CD4-positive, alpha-beta T cell (primary cell): ENCODE measurements at places on chromosomes 2 and 18.
A peak's percentile ranks its signal among the peaks of the same experiment; 100 is the strongest.

DNA sequence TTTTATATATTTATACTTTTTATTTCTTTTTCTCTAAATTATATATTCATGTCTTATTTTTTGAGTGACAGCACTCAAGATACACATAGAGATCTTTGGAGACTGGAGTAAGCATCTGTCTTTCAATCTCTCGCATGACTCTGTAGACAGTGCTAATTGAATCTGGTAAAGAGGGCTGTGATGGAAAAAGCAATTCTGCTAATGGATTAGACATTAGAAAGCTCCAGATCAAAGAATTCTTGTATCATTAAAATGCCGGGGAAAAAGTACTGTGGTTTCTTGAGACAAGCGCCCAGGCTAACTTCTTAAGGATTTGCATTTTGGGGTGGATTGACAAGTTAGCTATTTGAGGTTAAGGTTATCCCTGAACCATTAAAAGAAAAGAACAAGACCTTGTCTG, 383.1 kb upstream of the TNP1 start:
- no peak overlapping the region for H3K4me3 ChIP-seq
- H3K36me3 ChIP-seq: no peaks in the 10 kb centered on the region
- no peak for DNase-seq
- H3K4me1 ChIP-seq: no peaks in the 10 kb centered on the region
- H3K27me3 ChIP-seq: no peaks in the 10 kb centered on the region
- H3K27ac ChIP-seq: no peak overlapping the region

- H3K4me3 ChIP-seq: no peak overlapping the region
- H3K27ac ChIP-seq: peak overlapping the region; percentile 41
- H3K27me3 ChIP-seq: no peaks in the 10 kb centered on the region
- no peak for DNase-seq
- H3K4me1 ChIP-seq: peaks cover 61% of the 10 kb centered on the region
These were observed 5.0 kb upstream of the TET3 start for GRCh38 chr2:73979686-73980085.

DNA sequence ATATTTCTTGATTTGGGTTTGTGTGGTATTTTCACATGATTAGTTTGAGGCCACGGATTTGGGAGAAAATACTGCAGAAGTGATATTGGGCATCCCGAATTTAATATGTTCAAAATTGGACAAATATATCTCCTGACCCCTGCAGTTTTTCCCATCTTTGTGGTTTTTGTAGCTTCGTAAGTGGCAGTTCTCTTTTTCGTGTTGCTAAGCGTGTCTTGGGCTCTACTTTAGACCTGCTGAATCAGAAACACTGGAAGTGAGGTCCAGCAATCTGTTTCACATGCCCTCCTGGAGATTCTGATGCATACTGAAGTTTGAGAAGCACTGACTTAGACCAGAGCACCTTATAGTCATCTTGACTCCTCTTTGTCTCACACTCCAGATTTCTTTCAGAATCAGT, 98.3 kb downstream of the EPB41L5 start:
- no peak overlapping the region for H3K27ac ChIP-seq
- H3K36me3 ChIP-seq: no peaks in the 10 kb centered on the region
- H3K4me1 ChIP-seq: no peaks in the 10 kb centered on the region
- no peak for DNase-seq
- H3K4me3 ChIP-seq: no peak overlapping the region

DNA sequence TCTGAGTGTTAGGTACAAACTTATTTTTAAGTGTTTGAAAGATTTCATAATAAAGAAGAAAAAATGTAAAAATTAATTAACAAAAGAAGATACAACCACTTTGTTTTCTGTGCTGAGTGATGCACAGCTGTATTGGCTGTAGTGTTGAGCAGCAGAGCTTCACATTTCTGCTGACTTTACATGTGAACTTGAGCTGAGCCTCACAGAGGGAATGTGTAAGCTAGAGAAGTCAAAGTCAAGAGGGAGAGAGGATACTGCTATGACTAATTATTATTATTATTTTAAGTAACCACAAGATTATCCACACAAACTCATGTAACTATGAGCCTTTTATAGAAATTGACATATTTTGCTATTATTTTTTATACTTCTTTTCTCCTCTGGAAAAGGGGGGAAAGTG, 159.1 kb upstream of the ZSWIM2 start:
- DNase-seq: no peak
- no peaks in the 10 kb centered on the region for H3K36me3 ChIP-seq
- H3K4me3 ChIP-seq: no peak overlapping the region

DNA sequence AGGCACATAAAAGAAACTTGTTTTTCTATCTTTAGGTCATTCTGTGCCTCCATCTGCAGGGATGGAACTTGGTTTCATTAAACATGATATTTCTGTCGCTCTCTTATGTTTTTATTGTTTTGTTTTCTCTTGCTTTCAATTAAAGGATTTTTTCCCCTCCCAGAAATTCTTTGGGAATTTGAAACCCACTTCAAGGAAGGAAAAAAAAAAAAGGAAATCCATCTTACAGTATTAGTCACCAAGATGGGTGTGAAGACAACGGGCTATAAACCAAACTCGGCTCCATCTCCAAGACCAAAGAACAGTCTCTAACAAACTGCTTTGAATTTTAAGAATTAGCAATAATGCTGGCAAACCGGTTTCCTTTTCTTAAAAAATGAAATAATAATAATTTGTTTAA, 244.1 kb downstream of the BCL11A start:
- no peak overlapping the region for H3K27ac ChIP-seq
- no peak for DNase-seq
- H3K4me3 ChIP-seq: no peak overlapping the region
- no peaks in the 10 kb centered on the region for H3K36me3 ChIP-seq
- no peaks in the 10 kb centered on the region for H3K27me3 ChIP-seq

DNA sequence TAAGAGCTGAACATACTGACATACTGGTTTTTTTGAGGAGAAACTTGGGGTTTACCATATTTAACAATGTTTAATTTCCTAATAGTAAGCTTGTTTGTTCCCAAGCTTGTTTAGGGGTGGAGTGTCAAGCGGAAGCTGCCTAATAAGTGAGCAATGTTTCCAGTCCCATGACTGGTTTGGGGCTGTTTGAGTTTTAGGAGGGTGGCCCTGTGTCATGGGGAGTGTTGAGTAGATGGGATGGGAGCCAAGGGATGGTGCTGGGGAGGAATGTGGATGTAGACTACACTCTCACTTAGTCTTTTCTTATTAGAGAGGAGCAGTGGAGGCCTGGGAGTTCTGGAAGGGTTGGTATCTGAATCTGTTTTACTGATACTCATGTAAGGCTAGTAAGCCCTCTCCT, 128.5 kb downstream of the TANC1 start:
- no peaks in the 10 kb centered on the region for H3K27me3 ChIP-seq
- no peaks in the 10 kb centered on the region for H3K36me3 ChIP-seq
- DNase-seq: no peak
- no peak overlapping the region for H3K27ac ChIP-seq
- H3K4me3 ChIP-seq: no peak overlapping the region
- peaks cover 20% of the 10 kb centered on the region for H3K4me1 ChIP-seq

- H3K4me1 ChIP-seq: no peaks in the 10 kb centered on the region
- H3K4me3 ChIP-seq: no peak overlapping the region
- peaks cover 35% of the 10 kb centered on the region for H3K36me3 ChIP-seq
- no peak for DNase-seq
- no peak overlapping the region for H3K27ac ChIP-seq
These were observed 53.1 kb downstream of the TTC27 start for GRCh38 chr2:32680942-32681341.

DNA sequence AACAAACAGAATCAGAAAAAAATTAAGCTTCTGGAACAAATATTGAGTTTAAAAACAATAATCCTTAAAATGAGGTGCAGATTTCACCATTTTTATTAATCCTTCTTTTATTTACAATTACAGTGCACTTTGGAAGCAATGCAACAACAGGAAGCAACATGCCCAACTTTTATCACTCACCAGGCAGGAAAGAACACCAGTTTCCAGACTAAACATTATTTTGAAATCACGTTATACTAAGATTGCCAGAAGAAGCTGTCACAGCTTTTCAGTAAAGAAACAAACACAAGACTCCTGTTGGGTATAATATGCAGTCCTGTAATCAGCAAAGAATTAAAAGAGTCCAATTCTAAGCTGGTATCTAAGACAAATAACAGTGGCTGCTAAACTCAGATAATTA, 137.9 kb upstream of the ZC3H15 start:
- H3K4me1 ChIP-seq: no peaks in the 10 kb centered on the region
- H3K27ac ChIP-seq: no peak overlapping the region
- no peak for DNase-seq
- no peaks in the 10 kb centered on the region for H3K27me3 ChIP-seq

- H3K27me3 ChIP-seq: no peaks in the 10 kb centered on the region
- no peak for DNase-seq
These were observed 135.4 kb downstream of the PTH2R start for GRCh38 chr2:208541989-208542464.

GRCh38 chr2:234457421-234457820, 39.5 kb downstream of the ARL4C start:
- no peak overlapping the region for H3K27ac ChIP-seq
- H3K4me1 ChIP-seq: peaks cover 57% of the 10 kb centered on the region
- H3K4me3 ChIP-seq: no peak overlapping the region
- no peak for DNase-seq
- no peaks in the 10 kb centered on the region for H3K27me3 ChIP-seq

DNA sequence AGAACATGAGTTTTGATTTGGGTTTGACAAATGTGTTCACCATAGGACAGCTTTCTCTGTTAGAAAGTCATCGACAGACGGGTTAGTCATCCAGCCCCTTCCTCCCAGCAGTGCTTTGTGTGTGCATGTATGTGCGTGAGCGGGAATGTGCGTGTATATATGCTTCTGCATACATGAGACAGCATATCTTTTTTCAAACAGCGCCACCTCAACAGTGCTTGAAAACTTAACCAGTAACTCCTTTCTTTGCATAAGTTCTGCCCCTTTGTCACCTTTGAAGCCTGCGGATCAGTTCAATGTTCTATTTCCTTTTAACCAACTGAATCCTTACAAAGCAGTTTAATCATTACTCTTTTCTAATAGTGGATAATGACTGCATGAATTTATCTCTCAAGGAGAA, 351.4 kb downstream of the LPIN1 start:
- no peaks in the 10 kb centered on the region for H3K27me3 ChIP-seq
- no peaks in the 10 kb centered on the region for H3K4me1 ChIP-seq
- no peak overlapping the region for H3K27ac ChIP-seq

- H3K27ac ChIP-seq: peak overlapping the region; percentile 20
- peaks cover 54% of the 10 kb centered on the region for H3K36me3 ChIP-seq
- no peaks in the 10 kb centered on the region for H3K27me3 ChIP-seq
- H3K4me3 ChIP-seq: no peak overlapping the region
- peaks cover 46% of the 10 kb centered on the region for H3K4me1 ChIP-seq
- no peak for DNase-seq
These were observed 29.8 kb downstream of the CDC42EP3 start for GRCh38 chr2:37641582-37642171.

GRCh38 chr2:214006601-214007000, 404.3 kb upstream of the VWC2L start:
- no peaks in the 10 kb centered on the region for H3K36me3 ChIP-seq
- no peak for DNase-seq
- no peak overlapping the region for H3K4me3 ChIP-seq
- no peaks in the 10 kb centered on the region for H3K27me3 ChIP-seq
- H3K4me1 ChIP-seq: no peaks in the 10 kb centered on the region

DNA sequence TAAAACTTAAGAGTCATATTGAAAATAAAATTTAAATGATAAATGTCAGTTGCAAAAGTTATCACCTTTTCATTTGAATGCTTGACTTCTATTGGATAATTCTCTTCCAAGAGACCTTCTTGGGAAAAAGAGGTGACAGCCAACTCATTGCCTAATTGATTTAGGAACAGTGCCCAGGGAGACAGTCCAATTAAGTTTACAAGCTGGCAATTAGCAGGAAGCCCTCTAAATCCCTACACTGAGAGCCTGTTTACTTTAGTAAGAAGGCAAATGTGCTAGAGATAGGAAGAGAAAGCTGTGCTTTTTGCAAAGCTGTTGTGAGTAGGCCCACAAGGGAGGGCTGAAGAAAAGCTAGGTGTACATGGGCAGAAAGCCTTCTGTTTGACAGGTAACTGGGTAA, 189.1 kb downstream of the WDPCP start:
- no peak for DNase-seq
- no peak overlapping the region for H3K27ac ChIP-seq
- no peaks in the 10 kb centered on the region for H3K36me3 ChIP-seq
- H3K4me1 ChIP-seq: no peaks in the 10 kb centered on the region

GRCh38 chr2:197875763-197876162, 71.4 kb downstream of the PLCL1 start:
- no peak overlapping the region for H3K27ac ChIP-seq
- H3K27me3 ChIP-seq: no peaks in the 10 kb centered on the region
- peaks cover 19% of the 10 kb centered on the region for H3K4me1 ChIP-seq
- DNase-seq: no peak
